ENCODE measurements at places on chromosomes 13 and 19. TPM values are rescaled to one million over a fixed set of nuclear protein-coding genes. Genes with fewer than 3 reads are reported as not detected.

DNA sequence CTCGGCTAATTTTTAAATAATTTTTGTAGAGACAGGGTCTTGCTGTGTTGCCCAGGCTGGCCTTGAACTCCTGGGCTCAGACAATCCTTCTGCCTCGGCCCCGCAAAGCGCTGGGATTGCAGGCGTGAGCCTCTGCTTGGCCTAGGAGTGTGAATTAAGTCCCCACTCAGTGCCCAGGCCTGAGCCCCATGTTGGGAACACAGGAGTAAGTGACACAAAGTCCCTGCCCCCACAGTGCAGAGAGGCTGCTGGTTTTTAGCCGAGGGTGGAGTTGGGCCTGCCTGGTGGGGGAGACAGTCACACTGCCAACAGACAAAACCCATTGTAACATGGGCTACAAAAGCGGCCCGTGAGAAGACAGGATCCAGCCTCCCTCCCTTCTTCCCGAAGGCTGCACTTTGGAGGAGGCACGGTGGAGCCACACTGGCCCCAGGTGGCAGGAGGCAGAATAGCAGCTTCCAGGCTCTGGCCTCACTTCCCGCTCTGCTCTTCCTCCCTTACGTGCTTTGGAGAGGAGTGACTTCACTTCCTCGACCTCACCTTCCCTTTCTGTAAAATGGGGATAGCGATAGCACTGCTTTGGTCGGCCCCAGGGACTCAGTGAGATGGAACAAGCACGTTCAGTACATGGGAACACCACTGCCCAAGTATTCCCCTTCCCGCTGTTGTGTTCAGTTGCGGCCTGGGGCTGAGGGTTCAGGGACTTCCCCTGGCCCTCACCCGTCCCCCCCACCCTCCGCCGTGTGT lies 15.2 kb upstream of the EHD2 start:
- DNase-seq, result peak; percentile 57

Gene MVB12A
- total RNA-seq, result 56.6 TPM

GRCh38 chr13:29524176-29524575 lies 71.3 kb downstream of the SLC7A1 start:
- no peak for DNase-seq

Gene CEACAM1
- total RNA-seq, result 0.69 TPM

Gene ZNF526
- 21.1 TPM for total RNA-seq

DNA sequence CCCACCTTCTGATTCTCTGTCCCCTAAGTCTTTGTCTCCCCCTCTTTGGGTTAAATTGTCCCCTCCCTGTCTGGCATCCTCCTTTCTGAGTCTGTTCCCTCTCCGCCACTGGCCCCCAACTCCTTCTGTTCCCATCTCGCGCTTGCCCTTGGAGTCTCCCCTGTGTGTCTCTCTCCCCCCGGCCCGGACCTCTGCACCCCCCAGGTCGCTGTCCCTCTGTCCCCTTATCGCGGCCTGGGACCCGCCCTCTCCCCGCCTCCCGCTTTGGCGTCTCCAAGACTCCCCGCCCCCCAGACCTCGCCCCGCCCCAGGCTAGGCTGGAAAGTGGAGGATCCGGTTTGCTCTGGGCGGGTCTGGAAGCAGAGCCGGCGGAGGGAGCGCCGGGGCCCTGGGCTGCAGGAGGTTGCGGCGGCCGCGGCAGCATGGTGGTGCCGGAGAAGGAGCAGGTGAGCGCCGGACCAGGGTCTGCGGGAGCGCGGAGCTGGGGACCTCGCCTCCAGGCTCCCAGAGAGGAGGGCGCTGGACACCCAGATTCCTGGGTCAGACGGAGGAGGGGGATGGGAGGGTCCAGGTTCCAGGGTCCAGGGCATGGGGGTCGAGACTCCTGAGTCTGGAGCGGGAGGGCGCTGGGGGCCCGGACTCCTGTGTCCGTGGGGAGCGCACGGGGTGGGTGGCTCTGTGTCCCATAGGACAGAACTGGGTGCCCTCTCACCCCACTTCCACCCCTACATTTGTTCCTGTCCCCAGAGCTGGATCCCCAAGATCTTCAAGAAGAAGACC lies at the start of gene TRPM4:
TSS of gene TRPM4 (plus strand) at position 348 of the 780 bp plus-strand sequence. CDS start at position 423, 75 bp downstream.
- DNase-seq, result peak; percentile 89

GRCh38 chr19:15129856-15130585 lies 22.8 kb downstream of the SYDE1 start:
- no peak for DNase-seq

GRCh38 chr13:49654011-49654410 lies 25.7 kb downstream of the ARL11 start:
- DNase-seq, result no peak

Gene RXFP2
- not detected for total RNA-seq

Gene KIR3DL1
- total RNA-seq, result not detected

- DNase-seq, result no peak
Observed at GRCh38 chr13:32142956-32143375, 111.4 kb downstream of the FRY start.

DNA sequence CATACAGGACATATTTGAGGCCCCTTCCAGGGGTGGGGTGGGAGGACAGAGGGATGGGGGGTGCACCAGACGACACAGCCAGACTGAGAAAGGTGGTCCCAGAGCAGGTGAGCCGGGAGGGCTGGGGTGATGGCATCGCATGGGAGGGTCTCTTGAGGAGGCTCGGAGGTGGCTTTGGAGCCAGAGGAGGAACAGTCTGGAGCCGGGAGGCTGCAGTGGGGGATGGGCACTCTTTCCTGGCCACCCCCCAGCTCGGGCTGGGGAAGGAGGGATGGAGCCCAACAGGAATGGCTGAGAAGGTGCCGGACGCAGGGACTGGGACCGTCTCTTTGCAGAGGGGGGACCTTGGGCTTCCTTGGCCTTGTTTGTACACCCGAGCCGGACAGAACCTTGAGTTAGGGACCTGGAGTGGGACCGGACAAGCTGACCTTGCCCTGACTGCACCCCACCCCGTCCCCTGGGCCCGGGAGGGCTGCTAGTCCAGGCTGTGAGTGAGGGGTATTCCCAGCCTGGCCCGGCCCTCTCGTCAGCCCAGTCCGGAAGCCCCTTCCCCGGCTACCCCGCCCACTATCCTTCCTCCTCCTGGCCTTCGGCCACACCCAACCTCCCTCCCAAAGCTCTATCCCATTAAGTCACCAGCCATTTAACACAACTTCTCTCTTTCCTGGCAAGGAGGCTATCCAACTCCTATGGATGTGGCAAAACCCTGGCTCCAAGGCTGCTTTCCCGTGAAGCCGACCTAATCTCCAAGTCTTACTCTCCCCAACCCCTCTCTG lies 816 bp upstream of the TBXA2R start:
- DNase-seq, result no peak

Gene ADAMTSL5
- 4.8 TPM for total RNA-seq

- DNase-seq, result no peak
Observed at GRCh38 chr19:45954156-45954555, 19.5 kb downstream of the NOVA2 start.

- peak; percentile 77 for DNase-seq
Observed at GRCh38 chr19:54172471-54173358, at the start of gene TMC4. TMC4 (minus strand) TSS chr19:54173160; CDS start chr19:54173117, 43 bp downstream.

DNA sequence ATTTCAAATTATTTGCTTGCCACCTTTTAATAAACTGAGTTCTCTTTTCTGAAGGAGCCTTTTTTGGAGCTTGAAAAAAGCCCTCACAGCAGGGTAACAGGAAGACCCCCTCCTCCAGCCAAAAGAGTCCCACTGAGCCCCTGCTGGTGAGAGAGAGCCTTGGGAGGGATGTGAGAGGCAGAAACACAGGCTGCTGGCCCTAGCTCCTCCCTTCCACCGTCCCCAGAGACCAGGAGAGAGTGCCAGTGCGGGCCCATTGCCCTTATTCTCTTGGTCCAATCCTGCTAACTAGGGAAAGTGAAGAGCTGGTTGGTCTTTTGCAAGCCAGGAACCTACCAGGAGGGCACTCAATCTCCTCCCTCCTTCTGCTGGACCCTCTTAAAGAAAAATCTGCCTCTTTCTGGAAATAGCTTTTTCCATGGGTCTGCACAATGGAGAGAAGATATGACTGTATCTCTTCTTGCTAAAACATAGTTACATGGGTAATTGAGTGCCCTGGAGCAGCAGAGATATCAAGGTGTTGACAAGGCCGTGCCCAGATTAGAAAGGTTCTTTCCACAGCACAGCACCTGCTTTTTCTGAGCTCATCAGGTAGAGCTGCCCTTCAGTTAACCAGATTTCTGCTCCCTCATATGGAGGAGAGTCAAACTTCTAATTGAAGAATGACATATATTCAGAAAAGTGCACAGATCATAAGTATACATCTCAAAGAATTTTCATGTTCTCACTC lies 113.9 kb downstream of the LRCH1 start:
- no peak for DNase-seq

Gene CEACAM16
- not detected for total RNA-seq

DNA sequence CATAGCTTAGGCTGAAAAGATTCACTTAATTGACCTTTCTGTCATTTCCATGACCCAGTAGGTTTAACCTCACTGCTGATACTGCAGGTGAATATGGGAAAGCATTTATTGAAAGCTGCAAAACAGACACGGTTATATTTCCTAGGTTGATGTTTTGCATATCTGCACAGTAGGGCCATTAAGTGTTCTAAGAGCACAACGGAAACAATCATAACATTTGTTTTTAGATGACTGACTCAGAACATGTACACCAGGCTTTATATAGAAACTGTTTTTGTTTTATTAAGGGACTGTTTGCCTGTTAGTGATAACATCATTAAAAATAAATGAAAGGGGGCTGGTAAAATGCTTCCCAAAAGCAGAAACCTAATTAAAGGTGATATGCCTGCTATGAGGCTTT lies 367.8 kb downstream of the DACH1 start:
- DNase-seq, result no peak

DNA sequence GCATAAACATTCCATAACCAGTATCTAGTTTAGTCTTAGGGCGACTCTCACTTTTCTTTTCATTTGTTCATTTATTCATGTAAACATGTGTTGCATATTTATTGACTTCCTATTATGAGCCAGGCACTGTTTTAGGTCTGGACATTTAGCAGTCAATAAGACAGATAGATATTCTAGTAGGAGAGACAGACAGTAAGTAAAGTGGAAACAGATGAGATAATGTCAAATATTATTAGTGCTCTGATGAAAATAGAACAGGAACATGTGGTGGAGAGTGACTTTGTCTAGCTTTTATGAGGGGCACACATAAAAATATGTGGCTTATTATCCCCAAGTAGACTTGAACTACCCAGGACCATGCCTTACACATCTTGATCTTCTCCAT lies 193.0 kb downstream of the NDFIP2 start:
- no peak for DNase-seq

Gene NLRP7
- not detected for total RNA-seq

DNA sequence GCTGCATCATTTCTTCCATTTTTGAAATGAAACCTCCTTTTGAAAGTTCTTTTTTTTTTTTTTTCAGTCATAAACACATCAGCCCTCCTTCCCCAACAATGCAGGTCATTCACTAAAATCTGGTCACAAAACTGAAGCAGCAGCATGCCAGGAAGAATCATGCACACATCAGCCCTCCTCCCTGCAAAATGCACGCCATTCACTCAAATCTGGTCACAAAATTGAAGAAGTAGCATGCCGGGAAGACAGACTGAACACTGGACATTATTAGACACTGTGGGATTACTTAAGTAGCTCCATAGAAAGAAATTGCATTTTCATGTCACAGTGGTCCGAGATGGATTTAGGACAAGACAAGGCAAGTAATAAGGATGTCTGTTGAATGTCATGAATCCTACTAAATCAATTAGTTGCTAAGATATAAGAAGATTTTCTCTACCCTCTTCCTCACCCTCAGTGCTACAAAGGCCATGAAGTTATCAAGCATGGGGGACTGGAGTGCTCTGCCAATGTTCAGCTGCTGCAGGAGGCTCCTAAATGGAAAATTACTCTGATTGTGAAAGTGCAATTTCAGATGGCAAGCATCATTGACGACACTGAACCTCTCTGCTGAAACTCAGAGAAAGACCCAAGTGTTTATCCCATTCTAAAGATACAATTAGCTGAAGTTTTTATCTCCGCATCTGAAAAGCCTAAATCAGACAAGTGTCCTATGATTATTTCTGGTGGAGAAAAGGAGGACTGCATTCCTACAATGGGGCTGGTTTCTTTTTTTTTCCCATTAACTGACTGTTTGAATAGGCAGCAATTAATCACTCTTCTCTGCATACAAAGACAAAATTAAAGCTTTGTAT lies 913.2 kb downstream of the DIAPH3 start:
- no peak for DNase-seq

Gene KLK3
- total RNA-seq, result not detected

Gene LYL1
- total RNA-seq, result 0.47 TPM

DNA sequence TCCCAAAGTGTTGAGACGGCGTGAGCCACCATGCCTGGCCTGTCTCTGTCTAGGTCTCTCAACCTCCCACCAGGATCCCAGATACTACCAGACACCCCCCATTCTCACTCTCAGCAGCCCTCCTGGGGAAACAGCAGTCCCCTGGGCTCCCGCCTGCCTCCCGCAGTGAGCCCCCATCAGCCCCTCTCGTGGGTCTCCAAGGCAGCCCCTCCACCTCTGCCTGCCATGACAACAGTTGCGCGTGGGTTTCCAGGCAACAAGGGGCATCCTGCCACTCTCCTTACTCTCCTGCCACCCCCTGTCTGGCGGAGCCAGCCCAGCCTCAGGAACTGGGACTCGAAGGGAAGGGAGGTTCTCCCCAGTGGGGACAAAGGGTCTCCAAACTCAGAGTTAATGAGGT lies 5.2 kb downstream of the LRRC4B start:
- no peak for DNase-seq

DNA sequence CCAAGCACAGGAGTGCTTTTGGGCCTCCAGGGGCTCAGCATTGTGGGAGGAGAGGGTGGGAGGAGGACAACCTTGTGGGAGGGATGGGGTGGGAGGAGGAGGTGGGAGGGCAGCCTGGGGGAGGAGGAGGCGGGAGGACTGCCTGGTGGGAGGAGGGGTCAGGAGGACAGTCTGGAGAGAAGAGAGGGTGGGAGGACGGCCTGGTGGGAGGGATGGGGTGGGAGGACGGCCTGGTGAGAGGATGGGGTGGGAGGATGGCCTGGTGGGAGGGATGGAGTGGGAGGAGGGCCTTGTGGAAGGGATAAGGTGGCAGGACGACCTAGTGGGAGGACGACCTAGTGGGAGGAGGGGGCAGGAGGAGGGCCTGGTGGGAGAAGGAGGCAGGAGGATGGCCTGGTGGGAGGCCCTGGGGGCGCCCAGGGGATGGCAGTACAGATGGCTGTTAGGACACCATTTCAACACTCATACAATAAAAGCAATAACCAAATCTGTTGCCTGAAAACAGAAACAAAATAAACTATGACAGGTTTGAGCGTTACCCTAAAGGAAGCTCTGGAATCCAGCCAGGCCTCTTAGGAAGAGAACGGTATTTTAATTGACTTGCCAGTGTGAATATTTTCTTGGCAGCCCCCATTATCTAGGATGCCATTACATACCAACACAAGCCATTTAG lies 63.7 kb downstream of the CRYL1 start:
- no peak for DNase-seq

DNA sequence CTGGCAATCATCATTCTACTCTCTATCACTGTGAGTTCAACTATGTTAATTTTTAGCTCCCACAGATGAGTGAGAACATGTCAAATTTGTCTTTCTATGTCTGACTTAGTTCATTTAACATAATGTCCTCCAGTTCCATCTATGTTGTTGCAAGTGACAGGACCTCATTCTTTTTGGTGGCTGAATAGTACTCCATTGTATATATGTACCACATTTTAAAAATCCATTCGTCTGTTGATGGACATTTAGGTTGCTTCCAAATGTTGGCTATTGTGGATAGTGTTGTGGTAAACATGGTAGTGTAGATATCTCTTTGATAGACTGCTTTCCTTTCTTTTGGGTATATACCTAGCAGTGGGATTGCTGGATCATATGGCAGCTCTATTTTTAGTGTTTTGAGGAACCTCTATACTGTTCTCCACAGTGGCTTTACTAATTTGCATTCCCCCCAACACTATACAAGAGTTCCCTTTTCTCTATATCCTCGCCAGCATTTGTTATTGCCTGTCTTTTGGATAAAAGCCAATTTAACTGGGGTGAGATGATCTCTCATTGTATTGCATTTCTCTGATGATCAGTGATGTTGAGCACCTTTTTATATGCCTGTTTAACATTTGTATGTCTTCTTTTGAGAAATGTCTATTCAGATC lies 124.1 kb downstream of the PCCA start:
- no peak for DNase-seq

Data from progenitor cell of endocrine pancreas (in vitro differentiated cells).